ENCODE measurements at places on chromosomes 13 and 19. TPM values are rescaled to one million over a fixed set of nuclear protein-coding genes. Genes with fewer than 3 reads are reported as not detected.

- no peak for DNase-seq
Measured at GRCh38 chr13:60427285-60427684, 30.3 kb downstream of the TDRD3 start.

GRCh38 chr19:47480658-47481057 is 3.4 kb downstream of the KPTN start:
- no peak for DNase-seq

DNA sequence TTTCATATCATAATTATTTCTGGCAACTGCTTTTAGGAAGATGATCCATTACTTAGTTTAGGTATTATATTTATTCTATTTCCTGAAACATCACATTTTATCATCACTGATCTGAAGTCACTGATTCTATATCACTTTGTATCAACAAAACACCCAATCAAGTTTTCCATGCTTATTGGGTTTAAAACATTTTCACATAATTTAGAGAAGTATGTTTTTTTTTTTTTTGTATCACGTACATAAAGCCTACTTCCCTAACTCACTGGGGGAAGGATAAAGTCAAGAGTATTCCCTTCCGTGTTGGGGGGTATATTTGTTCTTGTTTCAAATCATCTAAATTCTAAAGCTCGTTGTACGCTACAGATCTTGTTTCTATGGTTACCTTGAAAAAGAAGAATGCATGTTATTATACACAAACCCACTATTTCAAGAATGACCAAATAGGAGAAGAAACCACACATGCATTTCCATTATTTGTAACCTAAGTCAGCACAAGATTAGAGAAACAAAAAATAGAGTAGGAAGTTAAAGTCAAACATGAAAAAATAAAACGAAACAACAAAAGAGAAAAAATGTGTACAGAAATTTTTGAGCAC is 637.2 kb upstream of the MIR17HG start:
- no peak for DNase-seq

GRCh38 chr13:37457612-37458011 is 141.0 kb downstream of the POSTN start:
- DNase-seq, result no peak

DNA sequence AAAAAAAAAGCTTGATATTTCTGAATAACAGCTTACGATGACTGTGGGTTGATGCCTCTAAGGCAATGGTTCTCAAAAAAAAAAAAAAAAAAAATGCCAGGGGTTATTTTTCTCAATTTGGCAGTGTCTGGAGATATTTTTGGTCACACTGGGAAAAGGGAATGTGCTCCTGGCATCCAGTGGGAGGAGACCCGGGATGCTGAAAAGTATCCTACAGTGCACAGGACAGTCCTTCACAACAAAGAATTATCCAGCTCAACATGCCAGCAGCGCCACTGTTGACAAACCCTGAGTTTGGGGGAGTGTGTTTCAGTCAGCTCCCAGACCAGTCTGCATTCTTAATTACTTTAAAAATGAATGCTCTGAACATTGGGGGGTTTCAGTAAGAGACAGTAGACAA is 54.5 kb downstream of the FLT3 start:
- DNase-seq, result no peak

DNA sequence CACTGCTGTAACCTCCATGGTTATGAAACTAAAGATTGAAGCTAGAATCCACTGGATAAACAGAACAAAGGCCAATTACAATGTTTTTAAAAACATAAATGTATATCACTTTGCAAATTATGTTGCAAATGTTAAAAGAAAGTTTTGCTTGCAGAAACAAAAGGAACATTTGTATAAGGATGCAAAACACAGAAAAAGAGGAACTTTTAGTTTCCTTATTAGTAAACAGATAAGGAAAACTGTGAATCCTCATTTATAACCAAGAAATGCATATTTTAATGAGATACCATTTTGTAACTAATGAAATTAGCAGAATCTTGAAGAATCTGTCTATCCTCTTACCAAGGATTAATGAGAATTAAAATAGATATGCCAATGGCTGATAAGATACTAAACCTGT is 32.3 kb downstream of the LPAR6 start:
- DNase-seq, result no peak

- DNase-seq, result no peak
Measured at GRCh38 chr13:49165798-49166752, 54.1 kb upstream of the MLNR start.

GRCh38 chr19:3771906-3772455 is at the start of gene RAX2:
Gene RAX2, minus strand, starts transcription at chr19:3772228. Its CDS starts 486 bp downstream, at chr19:3771742.
- no peak for DNase-seq

DNA sequence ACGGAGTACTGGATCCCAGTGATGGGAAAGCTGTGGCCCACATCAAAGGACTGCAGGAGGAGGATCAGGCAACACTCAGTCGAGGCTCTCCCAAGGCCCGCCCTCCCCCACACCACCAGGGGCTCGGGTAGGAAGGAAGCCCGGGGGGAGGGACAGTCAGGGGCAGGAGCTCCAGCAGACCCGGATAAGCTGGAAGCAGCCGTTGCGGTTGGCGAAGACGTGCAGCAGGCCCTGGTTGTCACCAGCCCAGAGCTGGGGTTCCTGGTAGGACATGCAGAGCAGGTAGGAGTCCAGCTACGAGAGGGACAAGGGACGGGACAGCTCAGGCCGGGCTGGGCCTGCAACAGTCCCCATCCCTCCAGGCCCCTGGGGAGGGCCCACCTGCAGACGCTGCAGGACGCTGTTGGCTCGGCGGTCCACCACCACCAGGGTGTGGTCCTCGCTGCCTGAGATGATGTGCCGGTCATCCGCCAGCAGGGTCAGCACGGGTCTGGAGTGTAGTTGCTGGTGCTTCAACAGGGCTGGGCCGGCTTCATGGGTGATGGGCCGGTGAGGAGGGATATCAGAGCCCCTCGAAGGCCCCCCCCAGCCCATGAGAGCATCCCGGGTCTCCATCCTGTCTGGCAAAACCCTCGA is 1.9 kb downstream of the GNG14 start:
- no peak for DNase-seq

DNA sequence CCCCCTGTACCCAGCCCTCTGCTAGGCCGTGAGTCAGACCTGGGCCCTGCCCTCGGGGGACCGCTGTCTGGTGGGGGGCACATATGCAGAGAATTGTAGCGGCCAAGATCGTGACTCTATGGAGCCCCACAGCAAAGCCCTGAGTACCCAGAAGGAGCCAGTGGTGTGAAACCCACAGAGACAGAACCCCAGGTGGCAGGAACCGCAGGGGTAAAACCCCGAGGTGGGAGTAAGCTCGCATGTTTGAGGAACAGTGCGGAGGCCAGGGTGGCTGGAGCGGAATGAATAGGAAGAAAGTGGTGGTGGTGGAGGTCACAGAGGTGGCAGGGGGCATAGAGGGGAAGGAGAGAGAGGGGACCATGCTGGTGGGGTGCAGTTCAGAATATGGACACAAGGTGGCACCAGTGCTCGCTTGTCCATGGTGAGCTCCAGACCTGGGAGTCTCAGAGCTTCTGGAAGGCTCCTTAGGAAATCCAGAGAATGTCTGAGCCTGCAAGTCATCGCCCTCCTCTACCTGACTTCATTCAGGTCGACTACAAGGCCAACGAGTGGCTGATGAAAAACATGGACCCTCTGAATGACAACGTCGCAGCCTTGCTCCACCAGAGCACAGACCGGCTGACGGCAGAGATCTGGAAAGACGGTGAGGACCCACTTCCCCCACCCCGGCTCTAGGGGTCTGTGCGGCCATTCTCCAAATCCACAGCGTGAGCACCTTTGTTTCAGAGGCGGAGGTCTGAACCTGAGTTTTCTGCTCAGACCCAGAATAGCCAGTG is 48.9 kb downstream of the MYH14 start:
- no peak for DNase-seq

Gene NLRP5
- polyA plus RNA-seq, result not detected

Gene TNFSF11
- 0.36 TPM for polyA plus RNA-seq

Gene ZNF221
- 2.8 TPM for polyA plus RNA-seq

Gene CILP2
- polyA plus RNA-seq, result 1.0 TPM

Gene ZSCAN1
- 2.7 TPM for polyA plus RNA-seq

Gene BRCA2
- polyA plus RNA-seq, result 7.8 TPM

Gene ATP4A
- not detected for polyA plus RNA-seq
